HT1080 (cell line): ENCODE measurements at places on chromosomes 2 and 18.

DNA sequence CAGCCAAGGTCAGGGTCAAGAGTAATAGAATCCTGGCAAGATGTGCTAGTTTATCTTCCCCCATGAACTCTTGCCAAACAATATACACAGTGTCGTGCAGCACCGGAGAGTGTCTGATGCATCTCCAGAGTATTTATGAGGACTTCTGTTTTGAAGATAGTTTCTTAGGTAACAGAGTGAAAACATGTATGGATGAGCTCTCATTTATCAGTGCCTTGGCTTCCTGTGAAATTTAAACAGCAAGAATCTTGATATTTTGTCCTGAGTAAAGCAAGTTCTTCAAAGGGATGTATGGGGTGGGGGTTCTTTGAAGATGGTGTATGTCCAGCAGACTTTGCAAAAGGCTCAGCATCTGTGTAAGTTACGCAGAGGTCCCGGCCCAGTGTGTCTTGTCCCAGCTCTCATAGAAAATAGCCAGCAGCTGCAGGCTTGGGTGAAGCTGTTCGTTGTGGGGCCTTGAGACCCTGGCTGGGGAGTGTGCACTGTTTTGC is 361.0 kb upstream of the NT5C1B start:
- DNase-seq, result peak; percentile 40

GRCh38 chr2:43358410-43359201 is 132.2 kb upstream of the ZFP36L2 start:
- DNase-seq, result no peak

DNA sequence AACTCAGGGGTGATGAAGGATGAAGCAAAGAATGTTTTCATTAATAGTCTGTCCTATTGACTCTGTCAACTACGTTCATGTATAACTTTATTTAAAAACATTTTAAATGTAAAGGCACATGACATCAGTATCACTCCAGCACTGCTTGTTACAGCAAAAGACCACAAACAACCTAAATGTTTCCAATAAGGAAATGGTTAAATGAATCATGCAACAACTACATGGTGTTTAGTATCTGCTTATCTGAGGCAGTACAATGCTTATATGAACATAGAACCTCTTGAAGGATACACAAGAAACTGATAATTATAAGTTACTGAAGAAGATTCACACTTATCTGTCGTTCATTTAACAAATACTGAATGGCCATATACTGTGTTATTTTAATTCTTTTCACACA is 8.4 kb downstream of the BARD1 start:
- no peak for DNase-seq

- DNase-seq, result peak; percentile 15
Measured at GRCh38 chr2:8682719-8683667, 1.1 kb downstream of the ID2 start.

DNA sequence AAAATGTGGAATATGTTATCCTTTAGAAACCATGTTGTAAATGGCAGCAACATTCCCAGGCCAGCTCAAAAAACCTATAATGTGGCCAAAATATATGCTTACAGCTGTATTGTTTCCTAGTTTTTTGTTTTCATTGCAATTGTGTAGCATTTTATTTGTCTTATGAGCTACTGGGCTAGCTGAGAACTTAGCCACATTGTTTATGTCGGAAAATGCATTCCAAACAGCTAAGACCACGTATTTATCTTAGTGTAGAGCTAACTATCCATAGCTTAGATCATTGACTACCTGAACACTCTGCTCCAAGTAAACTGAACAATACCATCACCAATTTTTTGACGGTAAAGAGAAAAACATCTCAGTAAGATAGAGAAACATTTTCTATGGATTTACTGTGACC is 38.4 kb downstream of the METAP1D start:
- no peak for DNase-seq

- peak; percentile 13 for DNase-seq
Measured at GRCh38 chr2:19860022-19860421, 41.8 kb downstream of the TTC32 start.

- DNase-seq, result no peak
Measured at GRCh38 chr18:62678847-62679485, 36.4 kb upstream of the PHLPP1 start.

DNA sequence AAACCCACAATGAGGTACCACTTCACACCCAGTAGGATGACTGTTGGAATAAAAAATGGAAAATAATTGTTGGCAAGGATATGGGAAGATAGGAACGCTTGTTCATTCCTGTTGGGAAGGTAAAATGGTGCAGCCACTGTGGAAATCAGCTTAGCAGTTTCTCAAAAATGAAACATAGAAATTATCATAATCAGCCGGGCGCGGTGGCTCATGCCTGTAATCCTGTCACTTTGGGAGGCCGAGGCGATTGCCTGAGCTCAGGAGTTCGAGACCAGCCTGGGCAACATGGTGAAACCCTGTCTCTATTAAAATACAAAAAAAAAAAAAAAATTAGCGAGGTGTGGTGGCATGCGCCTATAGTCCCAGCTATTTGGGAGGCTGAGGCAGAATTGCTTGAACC is 23.4 kb downstream of the AMER3 start:
- no peak for DNase-seq

GRCh38 chr2:215749092-215749957 is 264.0 kb downstream of the MREG start:
- DNase-seq, result no peak

GRCh38 chr2:160057356-160057755 is 5.1 kb downstream of the PLA2R1 start:
- no peak for DNase-seq

GRCh38 chr2:54954705-54955357 is 95.4 kb downstream of the RTN4 start:
- no peak for DNase-seq
